ENCODE measurements at places on chromosomes 2 and 18.
A peak's percentile ranks its signal among the peaks of the same experiment; 100 is the strongest.

DNA sequence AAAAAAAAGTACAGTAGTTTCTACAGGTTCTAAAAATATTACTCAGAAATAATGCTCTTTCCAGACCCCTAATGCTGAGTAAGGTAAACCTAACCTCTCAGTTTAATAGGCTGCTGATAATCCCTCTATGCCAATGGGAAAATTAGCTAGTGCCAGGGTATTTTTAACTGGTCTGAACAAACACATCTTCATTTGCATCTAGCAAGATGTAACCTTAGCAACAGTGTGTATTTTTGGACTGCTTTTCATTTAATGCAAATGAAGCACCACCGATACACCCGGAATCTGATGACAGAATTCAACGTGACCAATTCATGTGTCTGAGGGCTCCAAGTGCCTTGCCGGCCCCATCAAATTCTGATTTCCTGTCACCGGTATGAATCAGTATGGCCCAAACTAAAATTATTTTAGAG lies 47.4 kb upstream of the CYRIA start:
- peak; percentile 3 for DNase-seq

GRCh38 chr2:193267496-193268002 lies 1072.8 kb upstream of the TMEFF2 start:
- no peak for DNase-seq

DNA sequence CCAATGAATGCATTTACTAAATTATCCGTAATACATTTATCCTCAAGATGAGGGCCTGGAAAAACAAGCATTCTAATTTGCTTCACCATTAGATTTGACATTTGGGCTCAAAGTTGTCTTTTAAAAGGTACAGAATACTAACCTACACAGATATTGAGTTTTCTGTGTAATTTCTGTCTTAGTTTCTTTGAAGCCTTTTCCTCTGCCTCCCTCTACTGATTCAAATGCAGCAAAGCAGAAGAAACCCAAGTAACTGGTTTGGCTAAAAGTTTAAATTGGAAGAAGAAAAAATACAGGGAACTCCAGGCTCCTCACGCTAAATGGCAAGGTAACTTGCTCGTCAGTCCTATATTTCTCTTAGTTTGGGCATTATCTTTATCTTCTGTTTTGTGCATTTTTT lies 53.3 kb upstream of the SLC5A7 start:
- DNase-seq: no peak

DNA sequence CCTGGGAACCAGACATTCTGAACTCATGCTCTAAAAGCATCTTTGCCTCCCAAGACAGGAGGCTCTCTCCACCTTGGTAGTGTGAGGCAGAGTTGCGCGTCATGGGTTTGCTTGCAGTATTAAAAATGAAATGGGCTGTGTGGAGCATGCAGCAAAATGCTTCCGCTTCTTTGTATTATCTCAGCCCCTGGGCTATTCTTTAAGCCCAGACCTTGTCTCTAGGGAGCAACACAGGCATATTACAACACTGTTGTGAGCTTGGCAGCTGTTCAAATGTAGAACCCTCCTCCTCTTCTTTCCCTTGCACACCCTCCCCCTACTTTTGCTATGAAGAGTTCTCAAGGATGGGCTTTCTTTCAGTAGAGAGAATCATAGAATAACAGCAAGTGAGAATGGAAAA lies 185.1 kb upstream of the LHCGR start:
- no peak for DNase-seq

DNA sequence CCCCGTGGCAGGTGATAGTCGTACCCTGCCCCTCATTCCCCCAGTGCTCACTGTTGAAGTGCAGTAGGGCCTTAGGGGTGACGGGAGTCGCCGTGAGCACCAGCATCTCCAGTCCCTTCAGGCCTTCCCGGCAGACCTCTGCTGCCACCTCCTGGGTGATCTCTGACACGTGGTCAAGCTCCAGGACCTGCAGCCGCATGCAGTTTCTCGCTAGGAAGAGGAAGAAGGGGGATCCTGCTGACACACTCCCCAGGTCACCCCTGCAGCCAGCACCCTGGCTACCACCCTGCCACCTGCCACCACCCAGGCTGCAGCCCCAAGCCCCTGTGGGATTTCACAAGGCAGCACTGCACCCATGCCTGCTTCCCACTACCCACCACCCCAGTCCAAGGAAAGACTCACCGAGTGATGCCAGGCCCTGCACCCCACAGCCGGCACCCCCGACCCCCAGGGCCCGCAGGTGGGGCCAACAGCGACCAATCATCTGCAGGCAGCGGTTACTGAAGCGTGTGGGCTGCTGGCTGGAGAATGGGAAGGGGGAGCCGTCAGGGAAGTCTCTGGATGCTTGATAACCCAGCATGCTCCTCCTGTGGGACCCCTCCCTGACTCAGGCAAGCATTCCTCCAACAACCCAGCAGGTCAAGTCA lies 23.8 kb downstream of the FBXO41 start:
- peak; percentile 63 for DNase-seq

DNA sequence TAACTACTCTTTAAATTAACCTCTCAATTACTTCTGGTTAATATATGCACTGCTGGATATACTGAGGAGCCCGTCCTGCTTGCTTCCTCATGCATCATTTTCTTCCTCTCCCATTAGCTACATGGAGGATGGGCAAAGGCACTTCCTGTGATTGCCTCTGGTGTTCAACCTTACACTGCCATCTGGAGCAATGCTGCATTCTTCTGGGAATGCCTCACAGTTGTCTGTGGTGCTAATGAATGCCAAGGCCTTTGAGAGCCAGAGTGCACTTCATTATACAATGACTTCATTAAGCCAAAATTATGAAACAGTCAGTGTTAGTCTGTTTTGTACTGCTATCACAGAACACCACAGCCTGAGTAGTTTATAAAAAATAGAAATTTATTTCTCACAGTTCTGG lies 134.8 kb upstream of the DOCK10 start:
- DNase-seq: peak; percentile 71

GRCh38 chr18:61972389-61973264 lies 79.8 kb upstream of the RNF152 start:
- DNase-seq: no peak

DNA sequence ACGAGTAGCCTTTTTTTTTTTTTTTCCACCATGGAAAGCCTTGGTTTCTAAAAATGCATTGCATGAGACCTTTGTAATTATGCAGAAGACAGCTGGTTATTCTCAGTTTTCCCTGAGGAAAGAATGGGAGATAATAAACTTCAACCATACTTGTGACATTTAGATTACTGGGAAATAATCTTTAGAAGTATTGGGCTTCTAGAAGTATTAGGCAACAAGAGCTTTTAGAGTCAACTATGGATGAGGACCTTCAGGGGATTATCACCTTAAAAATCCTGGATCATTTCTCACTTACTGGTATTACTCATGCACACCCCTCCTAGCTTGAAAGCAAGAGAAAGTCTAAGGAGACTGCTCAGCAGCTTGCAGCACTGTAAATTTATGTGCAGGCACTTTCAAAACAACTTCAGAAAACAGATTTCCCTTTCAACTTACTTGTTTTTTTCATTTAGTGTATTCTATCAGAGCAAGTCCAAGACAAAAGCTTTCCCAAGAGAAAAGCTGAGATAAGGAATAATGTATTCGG lies 175.9 kb downstream of the NRXN1 start:
- no peak for DNase-seq

DNA sequence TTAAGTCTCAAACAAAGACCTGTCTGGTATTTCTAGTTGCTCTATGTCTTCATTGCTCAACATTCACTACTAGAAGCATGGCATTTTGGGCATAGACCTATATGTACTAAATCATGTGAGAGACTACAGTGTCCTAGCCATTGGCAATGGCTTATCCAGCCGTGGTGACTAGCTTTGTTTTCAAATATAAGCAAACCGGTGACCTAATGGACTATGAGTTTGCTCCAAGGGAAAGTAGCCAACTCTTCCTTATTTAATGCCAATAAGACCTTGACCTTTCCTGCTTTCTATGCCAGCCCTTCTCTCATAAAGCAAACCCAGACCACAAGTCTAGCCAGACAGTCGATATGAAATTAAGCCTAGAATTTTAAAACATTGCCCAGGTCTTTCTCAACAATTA lies 113.7 kb upstream of the CREB1 start:
- DNase-seq: no peak

DNA sequence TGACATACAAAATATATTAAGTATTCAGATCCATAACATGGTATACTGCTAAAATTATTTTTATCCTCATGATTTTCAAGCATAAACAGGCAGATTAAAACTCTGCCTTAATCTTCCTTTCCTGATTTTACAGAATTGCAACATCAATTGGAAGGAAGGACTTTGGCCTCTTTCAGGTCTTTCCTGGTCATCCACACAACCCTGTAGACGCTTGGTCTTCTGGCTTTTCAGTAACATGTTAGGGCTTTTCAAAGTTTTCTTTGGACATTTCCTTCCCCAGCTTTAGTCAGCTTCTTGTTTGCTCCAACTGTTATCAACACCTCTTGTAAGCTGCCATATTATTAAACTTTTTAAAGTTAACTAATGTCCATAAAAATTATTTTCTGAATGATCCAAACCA lies 1364.9 kb upstream of the NRXN1 start:
- no peak for DNase-seq

DNA sequence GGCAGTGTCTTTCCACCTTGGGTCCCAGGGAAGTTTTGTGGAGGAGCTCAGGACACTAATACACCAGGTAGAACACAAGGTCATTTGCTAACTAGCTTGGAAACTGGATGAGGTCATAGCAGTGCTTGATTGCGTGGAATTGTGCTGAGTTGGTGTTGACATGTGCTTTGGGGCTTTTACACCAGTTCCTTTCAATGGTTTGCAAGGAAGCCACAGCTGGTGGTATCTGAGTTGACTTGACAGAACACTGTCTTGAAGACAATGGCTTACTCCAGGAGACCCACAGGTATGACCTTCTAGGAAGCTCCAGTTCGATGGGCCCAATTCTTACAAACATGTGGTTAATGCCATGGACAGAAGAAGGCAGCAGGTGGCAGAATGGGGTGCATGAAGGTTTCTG lies 5.9 kb downstream of the CTLA4 start:
- DNase-seq: no peak

DNA sequence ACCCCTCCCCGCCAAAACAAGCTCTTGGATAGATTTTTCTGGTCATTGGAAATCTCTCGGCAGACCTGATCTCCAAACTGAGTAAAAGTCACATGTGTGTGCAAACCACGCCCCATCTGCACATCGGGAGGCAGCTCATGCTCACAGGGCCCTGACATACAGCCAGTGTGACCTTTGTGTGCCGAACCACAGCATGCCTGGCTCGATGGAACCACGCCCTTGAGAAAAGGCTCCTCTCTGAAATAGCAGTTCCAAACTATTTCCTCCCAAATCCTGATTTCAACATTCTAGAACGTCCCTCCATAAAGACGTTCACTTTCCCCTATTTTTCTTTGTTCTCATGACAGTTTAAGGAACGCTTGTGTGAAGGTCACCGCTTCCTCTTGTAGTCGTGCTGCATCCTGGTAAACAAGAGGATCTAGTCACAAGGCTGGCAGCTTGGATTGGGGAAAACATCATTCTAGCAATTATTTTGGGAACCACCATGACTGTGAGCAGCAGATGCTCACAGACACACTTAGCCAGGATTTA lies 59.3 kb upstream of the MAP4K4 start:
- no peak for DNase-seq

GRCh38 chr2:44169155-44169898 lies 652 bp downstream of the PPM1B start:
- DNase-seq: peak; percentile 70

GRCh38 chr18:10142496-10143160 lies 228.8 kb downstream of the VAPA start:
- peak; percentile 30 for DNase-seq

- DNase-seq: no peak
Measured at GRCh38 chr2:25585189-25585588, 88.2 kb downstream of the DTNB start.

DNA sequence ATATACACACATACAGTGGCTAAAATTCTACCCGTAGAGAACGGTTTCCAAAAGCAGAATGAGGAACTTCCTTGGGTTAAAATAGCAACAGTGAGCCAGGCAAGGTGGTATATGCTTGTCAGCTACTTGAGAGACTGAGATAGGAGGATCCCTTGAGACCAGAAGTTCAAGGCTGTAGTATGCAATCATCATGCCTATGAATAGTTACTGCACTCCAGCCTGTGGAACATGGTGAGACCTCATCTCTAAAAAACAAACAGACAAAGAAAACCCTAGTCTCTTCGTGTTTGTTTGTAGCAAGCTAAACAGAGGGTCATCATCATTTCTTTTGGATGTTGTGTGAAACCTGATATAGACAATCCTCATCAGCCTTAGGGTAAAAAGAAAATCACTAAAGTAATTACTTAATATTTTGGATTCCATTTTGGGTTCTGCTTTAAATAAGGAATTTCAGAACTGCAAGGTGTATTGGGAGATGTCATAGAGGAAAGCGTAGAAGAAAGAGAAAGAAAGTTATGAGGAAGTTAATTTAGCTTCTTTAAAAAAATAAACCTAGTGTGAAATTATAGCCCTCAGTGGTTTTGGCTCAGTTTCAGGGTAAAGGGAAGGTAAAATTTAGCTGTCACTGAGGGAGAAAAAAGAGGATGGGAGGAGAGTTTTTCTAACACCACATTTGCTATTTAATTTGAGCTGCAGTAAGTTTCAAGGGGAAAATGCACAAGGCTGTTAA lies 46.5 kb downstream of the PLEK start:
- no peak for DNase-seq

- DNase-seq: no peak
Measured at GRCh38 chr18:12625241-12625640, 32.7 kb downstream of the SPIRE1 start.

- no peak for DNase-seq
Measured at GRCh38 chr2:18136881-18137475, 258.5 kb downstream of the KCNS3 start.

DNA sequence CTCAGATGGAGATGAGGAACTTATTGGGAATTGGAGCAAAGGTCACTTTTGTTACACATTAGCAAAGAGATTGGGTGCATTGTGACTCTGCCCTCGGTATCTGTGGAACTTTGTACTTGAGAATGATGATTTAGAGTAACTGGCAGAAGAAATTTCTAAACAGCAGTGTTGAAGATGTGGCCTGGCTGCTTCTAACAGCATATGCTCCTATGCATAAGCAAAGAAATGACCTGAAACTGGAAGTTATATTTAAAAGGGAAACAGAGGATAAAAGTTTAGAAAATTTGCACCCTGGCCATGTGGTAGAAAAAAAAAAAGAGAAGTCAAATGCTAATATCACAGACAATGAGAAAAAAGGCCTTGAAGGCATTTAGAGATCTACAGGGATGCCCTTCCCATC lies 256.8 kb upstream of the ZC3H15 start:
- no peak for DNase-seq

- DNase-seq: peak; percentile 45
Measured at GRCh38 chr2:105919826-105920225, 175.1 kb downstream of the NCK2 start.

GRCh38 chr2:213104092-213104902 lies 47.1 kb downstream of the IKZF2 start:
- no peak for DNase-seq
